ENCODE measurements at places on chromosomes 5 and 9. TPM values are rescaled to one million over a fixed set of nuclear protein-coding genes. Genes with fewer than 3 reads are reported as not detected.

- no peak for DNase-seq
Measured at GRCh38 chr9:132646726-132647125, 23.1 kb downstream of the DDX31 start.

GRCh38 chr9:35322075-35322885 is 160.5 kb downstream of the UNC13B start:
- no peak for DNase-seq

- DNase-seq: no peak
Measured at GRCh38 chr5:54162184-54162583, 148.2 kb downstream of the ARL15 start.

DNA sequence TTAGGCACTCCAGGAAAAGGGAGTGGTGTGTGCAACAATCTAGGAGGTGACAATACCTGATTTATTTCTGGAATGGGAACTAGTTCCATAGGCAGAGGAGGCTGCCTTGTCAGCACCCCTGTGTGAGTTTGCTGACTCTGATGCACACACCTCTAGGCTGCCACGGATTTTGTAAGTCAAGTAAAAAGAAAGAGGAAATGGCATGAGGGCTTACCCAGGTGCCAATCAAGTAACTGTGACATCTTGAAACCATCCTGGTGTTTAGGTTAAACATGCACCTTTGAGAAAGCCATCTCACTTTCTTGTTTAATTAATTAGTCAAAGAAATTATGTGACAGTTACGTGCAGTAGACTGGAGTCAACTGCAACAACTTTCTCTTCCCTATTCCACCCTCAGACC is 32.3 kb upstream of the FAM81B start:
- DNase-seq: no peak

DNA sequence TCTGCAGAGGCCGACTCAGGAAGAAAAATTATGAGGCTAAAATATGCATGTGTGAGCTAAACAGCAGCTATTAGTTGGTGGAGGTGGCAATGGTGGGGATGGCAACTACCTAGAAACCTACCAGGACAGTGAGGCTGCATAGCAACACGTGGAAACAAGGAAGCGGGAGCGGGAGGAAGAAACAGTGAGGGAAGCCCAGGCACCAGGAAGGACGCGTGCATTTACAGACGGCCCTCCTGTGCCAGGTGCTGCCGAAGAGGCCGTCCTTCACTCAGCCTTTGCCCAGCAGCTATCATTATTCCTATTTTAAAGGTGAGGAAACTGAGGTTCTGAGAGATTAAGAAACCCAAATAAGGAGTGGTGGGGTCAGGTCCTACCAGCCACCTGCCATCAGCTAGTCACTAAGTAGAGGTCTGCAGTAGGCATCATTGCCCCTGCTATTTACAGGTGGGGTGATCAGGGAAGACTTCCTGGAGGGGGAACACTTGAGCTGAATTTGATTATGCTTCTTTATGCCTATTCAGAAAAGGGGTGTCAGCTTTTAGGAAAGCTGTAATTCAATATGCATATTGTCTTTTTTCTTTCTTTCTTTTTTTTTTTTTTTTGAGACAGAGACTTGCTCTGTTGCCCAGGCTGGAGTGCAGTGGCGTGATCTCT is 125.3 kb downstream of the CRB2 start:
- DNase-seq: no peak

Gene ARHGEF28
- total RNA-seq: 50.7 TPM

Gene FRRS1L
- under 0.01 TPM for total RNA-seq

Gene FST
- total RNA-seq: 19.6 TPM

Gene PCDHGA5
- total RNA-seq: 0.63 TPM

Gene SPINK14
- not detected for total RNA-seq

Gene C9orf50
- not detected for total RNA-seq

Data from dermis microvascular lymphatic vessel endothelial cell (primary cell).